ENCODE measurements at places on chromosomes 4 and X.

DNA sequence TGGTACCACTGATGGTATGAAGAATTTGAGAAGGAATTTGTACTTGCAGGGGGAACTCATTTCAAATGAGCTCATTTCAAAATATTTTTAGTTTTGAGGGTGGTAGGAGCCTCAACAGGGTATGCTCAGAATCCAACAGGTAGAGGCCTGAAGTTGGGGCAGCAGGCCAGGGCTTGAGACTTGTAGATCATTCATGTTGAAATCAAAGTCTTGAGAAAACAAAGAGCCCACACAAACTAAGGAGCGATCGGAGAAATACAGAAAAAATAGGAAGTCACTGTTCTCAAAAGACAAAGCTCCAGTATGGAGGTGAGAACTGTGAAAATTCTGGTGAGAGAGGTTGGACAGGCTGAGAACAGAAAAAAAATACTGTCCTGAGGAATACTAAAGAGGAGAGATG, 979 bp upstream of the SLC9A6 start:
- DNase-seq: no peak

DNA sequence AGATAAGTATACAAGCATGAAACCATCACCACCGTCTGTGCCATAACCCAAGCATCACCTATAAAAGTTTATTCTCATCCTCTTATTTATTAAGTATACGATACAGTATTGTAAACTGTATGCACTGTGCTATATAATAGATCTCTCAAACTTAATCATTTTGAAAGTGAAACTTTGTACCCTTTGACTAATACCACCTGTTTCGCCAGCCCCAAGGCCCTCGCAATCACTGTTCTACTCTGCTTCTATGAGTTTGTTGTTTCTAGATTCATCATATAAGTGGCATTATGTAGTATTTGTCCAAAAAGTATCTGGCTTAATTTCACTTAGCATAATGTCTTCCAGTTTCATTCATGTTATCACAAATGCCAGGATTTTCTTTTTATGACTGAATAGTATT, 72.1 kb upstream of the DOCK11 start:
- DNase-seq: no peak

DNA sequence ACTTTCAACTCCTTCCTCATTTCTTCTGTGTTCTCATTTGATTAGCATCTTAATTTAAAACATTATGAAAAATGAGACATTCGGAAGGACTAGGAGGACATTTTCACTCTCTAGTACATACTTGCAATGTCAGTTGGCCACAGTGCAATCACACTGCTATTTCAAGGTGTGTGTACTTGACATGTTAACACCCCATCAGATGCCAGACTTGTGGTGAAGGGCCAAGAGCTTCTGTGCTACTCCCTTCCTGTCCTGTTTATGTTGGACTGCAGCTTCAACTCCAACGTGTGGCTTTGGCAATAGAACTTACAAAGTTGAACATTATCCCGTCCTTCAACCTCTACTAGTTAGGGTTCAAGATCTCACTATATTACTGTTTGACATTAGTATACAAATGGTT, 221.0 kb downstream of the PALLD start:
- DNase-seq: no peak

DNA sequence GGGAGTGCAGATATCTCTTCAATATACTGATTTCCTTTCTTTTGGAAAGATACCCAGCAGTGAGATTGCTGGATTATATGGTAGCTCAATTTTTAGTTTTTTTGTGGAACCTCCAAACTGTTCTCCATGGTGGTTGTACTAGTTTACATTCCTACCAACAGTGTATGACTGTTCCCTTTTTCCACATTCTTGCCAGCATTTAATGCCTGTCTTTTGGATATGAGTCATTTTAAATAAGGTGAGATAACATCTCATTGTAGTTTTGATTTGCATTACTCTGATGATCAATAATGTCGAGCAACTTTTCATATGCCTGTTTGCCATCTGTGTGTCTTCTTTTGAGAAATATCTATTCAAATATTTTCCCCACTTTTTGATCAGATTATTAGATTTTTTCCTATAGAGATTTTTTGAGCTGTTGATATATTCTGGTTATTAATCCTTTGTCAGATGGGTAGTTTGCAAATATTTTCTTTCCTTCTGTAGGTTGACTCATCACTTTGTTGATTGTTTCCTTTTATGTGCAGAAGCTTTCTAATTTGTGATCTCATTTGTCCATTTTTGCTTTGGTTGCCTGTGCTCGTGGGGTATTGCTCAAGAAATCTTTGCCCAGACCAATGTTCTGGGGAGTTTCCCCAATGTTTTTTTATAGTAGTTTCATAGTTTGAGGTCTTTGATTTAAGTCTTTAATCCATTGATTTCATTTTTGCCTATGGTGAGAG, 552.7 kb downstream of the ZNF674 start:
- DNase-seq: no peak

- no peak for DNase-seq
Measured at GRCh38 chr4:105232374-105232773, 85.7 kb downstream of the TET2 start.

DNA sequence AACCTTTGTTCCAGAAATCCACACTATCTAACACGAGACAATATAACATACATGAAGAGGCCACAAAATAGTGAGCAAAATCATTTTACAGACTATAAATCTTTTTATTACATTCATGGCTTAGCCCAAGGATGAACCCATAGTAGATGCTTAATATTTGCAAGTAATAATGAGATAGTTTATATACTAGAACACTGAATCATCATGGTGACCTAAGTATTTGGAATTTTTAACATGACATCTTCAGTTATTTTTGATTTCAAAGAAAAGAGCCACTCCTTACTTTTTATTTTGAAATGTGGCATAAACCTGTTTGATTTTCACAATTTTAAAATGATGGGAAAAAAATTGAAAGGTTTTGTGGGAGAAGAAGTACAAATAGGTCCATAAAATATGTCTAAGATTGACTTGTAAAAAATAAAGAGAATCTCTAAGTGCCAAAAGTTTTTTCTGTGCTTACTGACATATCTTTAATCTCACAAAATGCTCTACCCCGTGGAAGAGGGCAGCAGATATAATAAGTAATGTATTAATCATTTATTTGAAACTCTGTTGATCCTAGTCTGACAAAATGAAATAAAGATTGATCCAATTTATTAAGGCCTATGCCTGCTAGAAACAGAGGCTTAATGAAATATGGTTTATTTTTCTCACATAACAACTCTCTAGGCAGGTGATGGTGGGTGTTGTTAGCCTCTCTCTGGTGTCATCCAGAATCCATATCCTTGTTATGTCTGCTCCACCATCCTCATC, 224.5 kb upstream of the CENPE start:
- no peak for DNase-seq

- no peak for DNase-seq
Measured at GRCh38 chrX:70525733-70526132, 81.1 kb downstream of the DLG3 start.

GRCh38 chr4:71267244-71267643, 71.6 kb upstream of the SLC4A4 start:
- no peak for DNase-seq

- no peak for DNase-seq
Measured at GRCh38 chr4:129428454-129428853, 332.5 kb downstream of the C4orf33 start.

DNA sequence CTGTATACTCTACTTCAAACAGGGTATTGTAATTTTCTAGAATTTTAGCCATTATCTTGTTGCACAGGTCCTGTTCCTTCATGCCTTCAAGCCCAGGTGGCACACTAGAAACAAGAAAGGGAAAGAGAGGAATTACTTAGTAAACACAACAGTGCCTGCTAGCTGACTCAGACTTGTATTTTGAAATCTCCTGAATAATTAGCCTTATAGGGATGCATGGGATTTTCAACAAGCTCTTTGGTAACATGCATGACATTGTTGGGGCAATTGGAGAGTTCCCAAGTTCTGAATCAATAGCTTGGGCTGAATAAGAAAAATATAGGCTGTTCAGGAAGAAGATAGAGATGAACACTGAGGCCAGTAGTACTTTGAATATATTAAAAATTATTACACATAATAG, 118.8 kb downstream of the FAM13A start:
- no peak for DNase-seq

GRCh38 chr4:176043838-176044588, 21.6 kb upstream of the WDR17 start:
- no peak for DNase-seq

GRCh38 chr4:109816894-109817293, 1.3 kb downstream of the GAR1 start:
- no peak for DNase-seq

DNA sequence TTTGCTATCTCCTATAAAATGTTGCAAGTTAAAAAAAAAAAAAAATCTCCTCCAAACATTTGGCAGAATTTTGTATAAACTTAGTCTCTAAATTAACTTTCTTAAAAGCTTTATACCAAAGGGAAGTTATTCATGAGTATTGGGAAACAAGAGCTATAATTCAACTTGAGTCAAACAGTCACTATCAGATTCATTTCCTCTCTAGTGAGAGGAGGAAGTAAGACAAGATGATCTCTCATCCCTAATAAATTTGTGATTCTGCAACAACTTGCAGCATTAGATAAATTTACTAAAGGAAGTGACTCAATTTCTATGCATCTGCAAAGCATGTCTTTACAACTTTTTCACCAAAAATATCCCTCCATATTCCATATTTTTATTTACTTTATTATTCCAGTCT, 135.4 kb upstream of the GNPDA2 start:
- no peak for DNase-seq

DNA sequence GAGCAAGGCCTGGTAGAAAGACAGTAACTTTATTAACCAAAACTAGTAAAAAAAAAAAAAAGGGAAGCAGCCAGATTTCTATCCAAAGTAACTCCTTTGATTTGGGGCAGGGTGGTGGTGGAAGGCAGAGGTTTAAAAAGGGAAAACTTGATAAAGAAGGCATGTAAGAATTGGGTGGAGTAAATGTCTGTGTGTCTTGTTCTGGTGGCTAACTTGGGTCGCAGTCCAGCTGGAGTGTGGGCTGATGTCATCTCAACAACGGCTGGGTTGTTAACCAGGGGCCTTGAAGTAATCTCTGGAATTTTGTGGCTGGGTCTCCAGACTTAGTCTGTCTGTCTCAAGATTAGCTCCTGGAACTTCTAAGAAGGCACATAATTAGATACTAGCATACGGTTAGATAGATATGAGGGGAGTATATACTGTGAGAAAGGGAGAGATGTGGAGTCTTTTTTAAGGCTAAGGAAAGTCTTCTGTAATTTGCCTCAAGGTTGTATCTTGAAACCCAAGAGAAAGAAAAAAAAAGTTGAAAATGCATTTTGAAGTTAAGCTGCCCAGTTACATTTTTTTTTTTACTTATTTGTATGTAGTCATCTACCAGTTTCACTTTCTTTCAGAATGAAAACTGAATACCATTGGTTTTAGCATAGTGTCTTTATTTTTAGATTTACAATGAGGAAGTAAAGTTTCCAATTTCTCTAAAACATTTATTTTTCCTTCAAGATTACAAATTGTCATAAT, 48.3 kb downstream of the MTHFD2L start:
- no peak for DNase-seq

DNA sequence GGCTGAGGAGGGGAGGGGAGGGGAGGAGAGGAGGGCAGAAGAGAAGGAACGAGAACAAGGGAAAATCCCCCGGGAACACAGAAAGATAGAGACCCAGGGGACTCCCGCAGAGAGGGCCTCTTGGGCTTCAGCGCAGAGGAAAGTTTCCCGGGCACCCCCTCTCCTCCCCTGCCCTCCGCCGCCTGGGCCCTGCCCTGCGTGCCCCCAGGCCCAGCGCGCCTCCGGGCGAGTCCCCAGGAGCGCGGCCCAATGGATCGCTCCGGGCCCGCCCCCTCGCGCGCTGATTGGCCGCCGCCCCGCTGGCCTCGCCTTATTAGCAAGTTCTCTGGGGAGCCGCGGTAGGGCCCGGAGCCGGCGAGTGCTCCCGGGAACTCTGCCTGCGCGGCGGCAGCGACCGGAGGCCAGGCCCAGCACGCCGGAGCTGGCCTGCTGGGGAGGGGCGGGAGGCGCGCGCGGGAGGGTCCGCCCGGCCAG, at the start of gene MSX1:
Gene MSX1 (plus strand): TSS at position 341 of the 474 bp plus-strand sequence. CDS start 235 bp downstream, outside the sequence.
- DNase-seq: no peak

DNA sequence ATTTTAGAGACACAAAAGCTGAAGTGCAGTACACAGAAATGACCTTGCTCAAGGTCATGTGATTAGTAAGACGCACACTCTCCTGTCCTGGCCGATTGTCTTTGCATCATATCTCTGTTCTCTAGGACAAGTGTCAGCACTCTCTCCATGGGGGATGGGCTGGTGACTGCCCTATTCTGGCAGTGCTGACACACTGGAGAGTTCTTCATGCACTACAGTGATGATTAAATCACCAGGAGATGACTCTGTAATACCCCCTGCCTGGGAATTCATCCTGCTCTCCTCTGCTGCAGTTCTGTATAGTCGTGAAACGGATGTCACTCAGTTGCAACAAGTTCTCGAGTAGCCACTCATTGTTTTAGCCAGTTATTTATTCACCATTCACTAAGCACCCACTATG, 5.3 kb upstream of the SHISA3 start:
- no peak for DNase-seq

DNA sequence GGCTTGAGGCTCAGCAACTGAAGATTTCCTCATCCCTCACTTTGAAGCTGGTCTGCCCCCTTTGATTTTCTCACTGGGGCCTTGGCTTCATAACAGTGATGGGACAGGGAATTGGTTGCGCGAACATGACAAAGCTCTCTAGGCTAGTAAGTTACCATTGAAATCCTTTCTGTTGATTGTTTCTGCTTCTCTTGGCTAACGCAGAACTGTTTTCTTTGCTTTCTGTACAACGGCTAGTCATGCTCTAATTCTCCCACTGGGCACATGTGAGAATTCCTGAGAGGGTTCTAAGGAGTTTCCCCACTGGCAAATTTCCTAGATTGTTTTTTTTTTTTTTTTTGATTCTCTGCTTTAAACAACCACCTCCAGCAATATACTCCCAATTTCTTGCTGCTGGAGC, 738.6 kb downstream of the PCDH7 start:
- no peak for DNase-seq

GRCh38 chr4:34469516-34469915, 1774.8 kb downstream of the ARAP2 start:
- no peak for DNase-seq

GRCh38 chr4:29336861-29337260, 1383.3 kb upstream of the PCDH7 start:
- no peak for DNase-seq

- DNase-seq: no peak
Measured at GRCh38 chr4:8912089-8912455, 40.4 kb upstream of the HMX1 start.

DNA sequence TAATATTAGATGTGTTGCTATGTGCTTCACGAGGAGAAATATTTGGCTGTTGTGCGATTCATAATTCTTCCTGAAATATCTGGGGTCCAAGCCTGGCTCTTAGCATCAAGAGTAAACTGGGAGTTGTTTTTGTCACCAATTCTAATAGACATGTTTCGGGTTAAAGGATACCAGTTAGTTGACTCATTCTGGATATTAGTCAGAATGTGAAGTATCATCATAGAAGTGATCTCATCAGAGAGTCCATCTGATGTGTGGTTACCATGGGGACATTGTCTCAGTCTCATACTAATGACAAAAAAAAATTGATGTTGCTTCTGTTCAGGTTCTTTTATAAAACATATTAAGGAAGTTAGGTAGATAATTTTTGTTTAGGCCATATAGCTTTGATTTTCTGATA, 57.2 kb upstream of the MTMR1 start:
- DNase-seq: no peak

GRCh38 chr4:125693228-125693627, 378.5 kb downstream of the FAT4 start:
- no peak for DNase-seq

- DNase-seq: no peak
Measured at GRCh38 chr4:44160776-44161367, 287.7 kb downstream of the KCTD8 start.
